ENCODE measurements at places on chromosomes 1 and 21. TPM values are rescaled to one million over a fixed set of nuclear protein-coding genes. Genes with fewer than 3 reads are reported as not detected.

ANGPTL3 gene
- polyA plus RNA-seq: not detected

- H3K4me1 ChIP-seq: peaks cover 3% of the 10 kb centered on the region
- DNase-seq: no peak
- H3K27ac ChIP-seq: no peak overlapping the region
Measured at GRCh38 chr1:106063510-106063909, 993.0 kb upstream of the PRMT6 start.

DNA sequence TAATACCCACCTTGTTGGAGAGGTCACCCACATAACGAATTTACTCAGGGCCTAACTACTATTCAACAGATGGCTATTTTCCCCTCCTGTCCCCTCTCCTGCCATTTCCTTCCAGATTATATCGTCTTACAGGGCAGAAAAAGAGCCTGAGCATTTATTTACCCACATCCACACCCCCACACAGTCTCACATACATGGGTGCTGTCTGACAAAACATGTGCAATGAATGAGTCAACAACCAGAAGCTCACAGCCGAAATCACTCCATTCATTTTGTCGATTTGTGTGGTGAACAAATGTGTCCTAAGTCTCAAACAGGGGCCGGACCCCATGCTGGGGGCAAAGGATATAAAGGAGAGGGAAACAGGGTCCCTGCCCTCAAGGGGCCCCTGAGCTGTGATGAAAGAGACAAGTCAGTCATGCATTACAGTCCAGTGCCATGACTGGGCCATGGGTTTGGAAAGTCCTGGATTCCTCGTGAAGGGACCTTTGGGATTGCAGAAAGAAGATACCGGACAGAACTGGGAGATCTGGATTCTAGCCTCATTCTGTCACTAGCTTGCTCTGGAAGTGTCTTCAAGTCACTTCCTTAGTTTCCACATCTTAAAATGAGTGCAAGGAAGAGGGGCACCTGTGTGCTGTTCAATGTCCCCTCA, 16.4 kb upstream of the ZNF683 start:
- H3K4me3 ChIP-seq: no peak overlapping the region
- peaks cover 25% of the 10 kb centered on the region for H3K27me3 ChIP-seq

DNA sequence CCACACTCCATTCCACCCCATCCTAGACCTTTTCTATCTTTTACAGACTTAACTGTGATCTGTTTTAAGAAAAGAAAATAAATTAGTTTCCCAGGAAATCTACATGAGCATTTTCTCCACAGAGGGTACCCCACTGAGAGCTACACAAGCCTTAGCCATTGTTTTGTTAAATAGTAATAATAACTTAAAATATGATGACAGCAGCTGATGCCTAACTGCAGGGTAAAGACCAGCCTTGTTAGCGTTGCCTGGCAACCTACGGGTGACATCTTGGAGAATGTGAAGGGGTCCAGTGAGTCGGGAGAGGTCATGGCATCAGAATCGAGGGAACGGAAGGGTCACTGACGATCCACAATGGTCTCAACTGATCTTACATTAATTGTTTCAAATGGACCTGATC, 233.2 kb upstream of the PBX1 start:
- no peak overlapping the region for H3K27ac ChIP-seq
- H3K4me1 ChIP-seq: no peaks in the 10 kb centered on the region
- H3K4me3 ChIP-seq: no peak overlapping the region
- no peaks in the 10 kb centered on the region for H3K36me3 ChIP-seq
- H3K27me3 ChIP-seq: no peaks in the 10 kb centered on the region
